Activated T-cell treated with anti-CD3 and anti-CD28 coated beads, Interleukin-2, amount 50 U/mL, for 72 hours (primary cell): ENCODE measurements at places on chromosomes 6 and 20.

DNA sequence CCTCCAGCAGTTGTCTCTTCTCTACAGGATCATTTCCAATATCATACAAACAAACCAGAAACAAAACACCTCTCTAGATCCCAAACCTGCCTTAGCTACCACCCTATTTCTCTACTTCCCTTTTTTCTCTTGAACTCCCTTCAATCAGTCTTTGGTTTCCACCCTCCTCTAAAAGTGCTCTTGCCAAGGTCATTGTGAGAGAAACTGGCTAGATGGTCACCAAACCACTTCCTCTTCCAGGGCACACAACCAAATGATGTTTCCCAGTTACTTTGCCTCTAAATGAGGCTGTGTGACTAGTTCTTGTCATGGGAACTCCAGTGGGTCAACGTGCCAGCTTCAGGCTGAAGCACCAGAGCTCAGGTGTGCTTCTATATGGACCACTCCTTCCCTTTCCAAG is 85.8 kb upstream of the ARMC2 start:
- DNase-seq, result no peak

- DNase-seq, result peak; percentile 54
Observed at GRCh38 chr6:132763269-132763668, 5.6 kb upstream of the VNN2 start.

GRCh38 chr6:119237177-119237715 is 112.3 kb downstream of the MAN1A1 start:
- no peak for DNase-seq

GRCh38 chr6:44058617-44059358 is 68.5 kb downstream of the MRPL14 start:
- DNase-seq, result no peak

- DNase-seq, result no peak
Observed at GRCh38 chr6:43942011-43942442, 172.0 kb downstream of the VEGFA start.
